ENCODE measurements at places on chromosomes 6 and 20.

DNA sequence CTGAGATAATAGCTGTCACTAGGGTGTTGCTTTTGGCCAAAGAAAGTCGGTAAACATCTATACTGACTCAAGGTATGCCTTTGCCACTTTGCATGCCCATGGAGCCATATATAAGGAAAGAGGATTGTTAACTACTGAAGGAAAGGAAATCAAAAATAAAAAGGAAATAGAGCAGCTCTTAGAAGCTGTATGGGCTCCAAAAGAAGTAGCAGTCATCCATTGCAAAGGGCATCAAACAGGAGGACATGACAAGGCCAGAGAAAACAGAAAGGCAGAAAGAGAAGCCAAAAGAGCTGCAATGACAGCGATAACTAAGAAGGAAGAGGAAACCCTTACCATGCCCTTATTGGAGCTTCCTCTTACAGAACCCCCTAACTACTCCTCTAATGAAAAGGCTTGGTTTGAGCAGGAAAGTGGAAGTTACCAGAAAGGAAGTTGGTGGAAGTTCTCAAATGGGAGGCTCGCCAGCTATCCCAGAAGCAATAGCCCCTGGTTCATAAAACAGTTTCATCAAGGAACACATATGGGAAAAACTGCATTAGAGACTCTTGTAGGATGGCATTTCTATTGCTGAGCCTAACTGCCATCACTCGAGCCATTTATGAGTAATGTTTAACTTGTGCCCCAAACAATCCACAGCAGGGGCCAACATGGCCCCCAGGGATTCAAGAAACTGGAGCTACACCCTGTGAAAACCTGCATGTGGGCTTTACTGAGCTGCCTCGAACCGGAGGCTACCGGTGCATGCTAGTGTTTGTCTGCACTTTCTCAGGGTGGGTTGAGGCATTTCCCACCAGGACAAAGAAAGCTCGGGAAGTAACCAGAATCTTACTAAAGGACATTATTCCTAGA, 7.0 kb downstream of the IL22RA2 start:
- DNase-seq = no peak

- no peak for DNase-seq
Observed at GRCh38 chr6:79833264-79833963, 113.9 kb downstream of the ELOVL4 start.

GRCh38 chr6:2448826-2449571, 203.6 kb upstream of the GMDS start:
- DNase-seq = peak; percentile 75

DNA sequence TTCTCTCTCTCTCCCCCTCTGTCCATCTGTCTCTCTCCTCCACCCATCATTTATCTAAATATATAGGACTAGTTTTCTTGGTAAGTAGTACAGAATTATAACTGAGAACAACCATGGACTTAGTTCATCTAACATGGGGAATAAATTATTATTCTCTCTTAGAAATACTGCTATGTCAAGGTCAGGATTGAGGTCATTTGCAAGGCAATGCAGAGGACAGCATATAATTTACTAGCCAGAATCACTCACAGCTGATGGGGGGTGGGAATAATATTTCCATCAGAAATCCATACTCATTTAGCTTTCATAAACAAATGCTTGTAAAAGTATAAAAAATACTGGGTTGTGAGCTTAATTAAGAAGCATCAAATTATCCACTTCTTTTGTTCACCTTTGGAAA, 553.9 kb upstream of the POU3F2 start:
- DNase-seq = no peak
